ENCODE measurements at places on chromosomes 5 and 9. TPM values are rescaled to one million over a fixed set of nuclear protein-coding genes. Genes with fewer than 3 reads are reported as not detected.

- no peak for DNase-seq
These were observed 351.2 kb downstream of the MLLT3 start for GRCh38 chr9:20271096-20271495.

DNA sequence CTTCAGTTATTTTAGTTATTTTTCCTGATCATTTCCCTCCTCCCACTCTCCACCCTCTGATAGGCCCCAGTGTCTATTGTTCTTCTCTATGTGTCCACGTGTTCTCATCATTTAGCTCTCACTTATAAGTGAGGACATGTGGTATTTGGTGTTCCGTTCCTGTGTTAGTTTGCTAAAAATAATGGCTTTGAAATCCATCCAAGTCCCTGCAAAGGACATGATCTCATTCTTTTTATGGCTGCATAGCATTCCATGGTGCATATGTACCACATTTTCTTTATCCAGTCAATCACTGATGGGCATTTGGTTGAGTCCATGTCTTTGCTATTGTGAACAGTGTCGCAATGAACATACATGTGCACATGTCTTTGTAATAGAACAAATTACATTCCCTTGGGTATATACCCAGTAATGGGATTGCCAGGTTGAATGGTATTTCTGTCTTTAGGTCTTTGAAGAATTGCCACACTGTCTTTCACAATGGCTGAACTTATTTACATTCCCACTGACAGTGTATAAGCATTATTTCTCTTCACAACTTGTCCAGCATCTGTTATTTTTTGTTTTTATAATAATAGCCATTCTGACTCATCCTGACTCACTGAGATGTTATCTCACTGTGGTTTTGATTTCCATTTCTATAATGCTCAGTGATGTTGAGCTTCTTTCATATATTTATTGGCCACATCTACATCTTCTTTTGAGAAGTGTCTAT lies 17.2 kb upstream of the DIRAS2 start:
- DNase-seq, result no peak

- no peak for DNase-seq
These were observed 26.4 kb upstream of the TYRP1 start for GRCh38 chr9:12666813-12667212.

Gene BARHL1
- total RNA-seq, result not detected

Gene KIF4B
- not detected for total RNA-seq

GRCh38 chr9:88745276-88746001 lies 210.5 kb downstream of the NXNL2 start:
- DNase-seq, result no peak
